ENCODE measurements at places on chromosomes 2 and 18.
A peak's percentile ranks its signal among the peaks of the same experiment; 100 is the strongest.

DNA sequence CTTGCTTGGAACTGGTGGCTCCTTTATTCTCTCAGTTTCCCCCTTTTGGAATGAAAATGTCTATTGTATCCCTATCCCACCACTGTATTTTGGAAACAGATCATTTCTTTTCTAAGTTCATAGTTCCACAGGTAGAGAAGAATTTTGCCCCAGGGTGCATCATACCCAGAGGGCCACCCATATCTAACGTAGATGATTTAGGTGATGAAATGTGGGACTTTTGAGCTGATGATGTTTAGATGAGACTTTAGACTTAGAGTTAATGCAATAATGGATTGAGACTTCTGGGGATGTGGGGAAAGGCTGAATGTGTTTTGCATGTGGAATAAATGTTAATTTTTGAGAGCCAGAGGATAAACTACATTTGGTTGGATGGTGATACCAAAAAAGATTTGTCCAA, 107.9 kb upstream of the CYP26B1 start:
- no peak for DNase-seq

GRCh38 chr2:155070489-155070888, 372.0 kb downstream of the KCNJ3 start:
- DNase-seq = no peak

GRCh38 chr2:130852521-130853115, 15.9 kb downstream of the ARHGEF4 start:
- DNase-seq = no peak

DNA sequence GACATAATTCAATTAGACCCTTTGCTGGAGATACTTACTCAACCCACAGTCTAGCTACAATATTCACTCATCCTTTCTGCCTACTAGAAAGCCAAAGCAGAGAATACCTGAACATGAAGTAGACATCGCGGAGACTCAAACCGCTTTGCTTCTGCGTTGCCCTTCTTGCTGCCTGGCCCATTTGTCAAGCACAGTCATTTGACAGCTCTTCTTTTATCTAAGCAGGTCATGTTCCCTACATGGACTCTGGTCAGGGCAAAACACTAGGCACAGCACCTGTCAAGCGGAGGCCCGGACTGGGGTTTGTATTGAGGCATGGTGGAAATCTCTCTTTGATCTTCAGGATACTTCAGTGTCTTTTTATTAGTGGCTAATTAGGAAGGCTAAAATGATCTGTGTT, 89.7 kb downstream of the FARSB start:
- no peak for DNase-seq

- no peak for DNase-seq
Measured at GRCh38 chr18:55290898-55291297, 297.1 kb downstream of the TCF4 start.

DNA sequence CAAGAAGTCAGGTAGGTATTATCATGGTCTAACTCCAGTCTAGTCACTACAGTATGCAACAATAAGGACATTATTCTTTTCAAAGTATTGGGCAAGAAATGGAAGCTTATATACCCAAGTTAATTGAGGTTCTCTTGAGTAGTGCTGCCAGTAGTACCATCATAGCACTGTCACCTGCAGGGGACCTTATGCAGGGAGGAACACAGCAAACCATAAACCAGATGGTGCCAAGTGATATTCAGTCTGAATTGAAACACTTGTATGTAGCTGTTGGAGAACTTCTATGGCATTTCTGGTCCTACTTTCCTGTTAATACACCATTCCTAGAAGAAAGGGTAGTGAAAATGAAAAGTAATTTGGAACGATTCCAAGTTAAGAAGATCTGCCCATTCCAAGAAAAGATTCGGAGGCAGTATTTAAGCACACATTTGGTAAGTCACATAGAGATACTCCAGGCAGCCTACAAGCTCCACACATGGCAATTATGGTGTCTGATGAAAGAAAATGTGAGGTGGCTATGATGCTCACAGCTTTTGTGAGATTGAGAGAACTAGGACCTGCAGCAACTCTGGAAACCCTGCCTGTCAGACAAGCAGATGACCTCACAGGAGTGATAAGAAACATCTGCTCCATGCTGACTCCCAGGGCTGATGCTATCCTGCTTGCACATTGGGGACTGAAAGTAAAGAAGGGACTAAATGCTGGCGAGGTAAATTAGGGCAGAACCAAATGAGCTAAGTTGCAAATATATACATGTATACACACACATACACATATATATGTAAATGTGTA, 174.7 kb downstream of the MC4R start:
- no peak for DNase-seq

GRCh38 chr2:233422050-233422639, 67.9 kb downstream of the DGKD start:
- DNase-seq = peak; percentile 74

- no peak for DNase-seq
Measured at GRCh38 chr18:64966667-64967066, 784.1 kb upstream of the CDH7 start.

GRCh38 chr2:132849118-132849517, 179.1 kb upstream of the LYPD1 start:
- DNase-seq = no peak

DNA sequence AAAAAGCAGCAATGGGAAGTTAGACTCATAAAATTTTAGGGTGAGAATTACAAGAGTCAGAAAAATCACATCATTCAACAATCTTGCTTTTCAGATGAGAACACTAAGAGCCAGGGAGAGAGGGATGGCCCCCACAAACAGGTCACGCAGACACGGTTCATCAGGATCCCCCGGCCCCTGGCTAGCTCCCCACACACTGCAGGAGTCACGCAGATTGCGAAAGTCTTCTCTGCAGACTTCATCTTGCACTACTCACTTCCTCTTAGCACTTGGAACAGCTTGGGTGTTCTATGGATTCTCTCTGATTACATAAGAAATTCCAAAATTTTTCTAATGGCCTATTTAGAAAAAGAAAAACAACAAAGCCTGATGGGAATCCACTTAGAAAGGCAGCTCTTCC, 21.6 kb upstream of the SULT1C2 start:
- no peak for DNase-seq

DNA sequence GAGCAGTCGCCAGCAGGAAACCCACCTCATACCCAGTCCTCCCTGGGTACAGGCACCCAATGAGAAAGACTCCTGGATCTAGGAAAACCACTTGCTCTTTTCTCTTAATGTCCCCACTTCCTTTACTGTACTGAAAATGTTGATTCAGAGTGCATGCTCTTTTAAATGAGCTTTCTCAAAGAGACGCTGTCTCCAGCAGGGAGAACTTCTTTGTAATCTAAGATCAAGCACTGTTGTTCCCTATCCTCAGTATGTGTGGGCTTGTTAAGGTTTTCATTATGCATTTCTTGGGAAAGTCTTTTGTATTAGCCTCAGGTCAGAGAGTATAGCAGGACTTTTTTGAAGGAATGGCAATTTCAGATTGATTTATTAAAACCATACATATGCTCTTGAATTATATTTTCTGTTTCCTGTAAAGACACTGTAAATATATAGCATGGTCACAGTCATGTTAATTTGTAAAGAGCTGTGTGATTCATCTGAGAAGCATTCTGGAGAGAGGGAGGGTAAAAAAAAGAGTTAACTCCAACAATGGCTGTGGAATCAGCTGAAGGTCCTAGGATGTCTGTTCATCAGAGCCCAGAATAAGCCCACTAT, 178.1 kb downstream of the MGAT5 start:
- no peak for DNase-seq

DNA sequence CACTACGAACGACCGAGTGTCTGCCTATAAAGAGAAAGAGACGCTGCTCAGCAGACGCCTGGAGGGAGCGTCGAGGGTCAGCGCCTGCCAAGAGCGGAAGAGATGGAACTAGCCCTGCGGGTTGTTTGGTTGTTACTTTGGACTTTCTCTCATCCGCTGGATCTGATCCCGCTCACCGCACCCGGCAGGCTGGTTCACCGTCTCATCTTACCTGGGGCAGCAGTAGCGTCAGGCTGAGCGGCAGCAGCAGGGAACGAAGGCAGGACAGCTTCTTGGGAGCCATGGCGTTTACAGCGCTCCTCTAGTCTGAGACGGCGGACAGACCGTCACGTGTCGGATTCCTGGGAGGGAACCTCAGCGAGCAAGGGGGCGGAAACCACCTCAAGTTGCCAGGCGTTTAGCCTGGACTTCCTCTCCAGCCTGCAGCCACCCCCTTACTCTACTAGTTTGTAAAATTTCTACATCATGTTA, 1.9 kb downstream of the GLB1L start:
- no peak for DNase-seq

- no peak for DNase-seq
Measured at GRCh38 chr2:103288696-103289095, 526.9 kb downstream of the TMEM182 start.

GRCh38 chr2:210128961-210129360, 42.2 kb downstream of the KANSL1L start:
- DNase-seq = no peak

DNA sequence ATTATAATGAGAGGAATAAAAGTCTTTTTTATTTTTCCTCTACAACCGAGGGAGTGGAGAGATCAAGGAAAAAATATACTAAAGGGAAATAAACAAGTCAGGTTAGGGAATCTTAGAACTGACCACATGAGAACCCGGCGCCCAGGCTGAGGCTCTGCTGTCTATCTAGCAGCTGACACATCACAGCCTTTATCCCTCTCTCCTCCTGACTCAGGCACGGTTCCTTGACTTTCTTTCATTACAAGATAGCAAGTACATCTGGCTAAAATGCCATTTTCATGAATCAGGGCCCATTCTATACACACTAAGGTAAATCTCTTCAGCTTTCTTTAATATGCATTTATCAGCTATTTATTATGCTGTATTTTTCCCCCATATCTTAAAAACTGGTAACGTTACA, 296.0 kb downstream of the TMX3 start:
- no peak for DNase-seq

GRCh38 chr2:120743657-120744056, 8.0 kb downstream of the GLI2 start:
- no peak for DNase-seq

DNA sequence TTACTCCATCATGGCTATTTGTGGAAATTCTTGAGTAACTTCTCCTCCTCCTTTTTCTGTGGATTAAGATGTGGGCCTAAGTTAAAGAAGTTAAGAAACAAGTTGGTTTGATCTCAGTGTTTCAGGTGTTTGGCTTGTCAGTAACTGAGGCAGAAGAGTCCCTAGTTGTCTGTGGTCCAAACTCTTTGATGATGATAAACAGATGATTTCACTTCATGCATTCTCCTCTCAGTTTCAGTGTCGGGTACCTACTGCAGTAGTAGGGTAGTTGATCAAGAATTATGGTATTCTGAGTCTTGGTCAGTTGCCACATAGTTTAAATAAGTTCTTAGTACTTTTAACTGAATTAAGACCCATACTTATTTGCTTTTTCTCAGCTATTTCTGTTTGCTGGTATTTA, 85.6 kb downstream of the NCOA1 start:
- DNase-seq = no peak

DNA sequence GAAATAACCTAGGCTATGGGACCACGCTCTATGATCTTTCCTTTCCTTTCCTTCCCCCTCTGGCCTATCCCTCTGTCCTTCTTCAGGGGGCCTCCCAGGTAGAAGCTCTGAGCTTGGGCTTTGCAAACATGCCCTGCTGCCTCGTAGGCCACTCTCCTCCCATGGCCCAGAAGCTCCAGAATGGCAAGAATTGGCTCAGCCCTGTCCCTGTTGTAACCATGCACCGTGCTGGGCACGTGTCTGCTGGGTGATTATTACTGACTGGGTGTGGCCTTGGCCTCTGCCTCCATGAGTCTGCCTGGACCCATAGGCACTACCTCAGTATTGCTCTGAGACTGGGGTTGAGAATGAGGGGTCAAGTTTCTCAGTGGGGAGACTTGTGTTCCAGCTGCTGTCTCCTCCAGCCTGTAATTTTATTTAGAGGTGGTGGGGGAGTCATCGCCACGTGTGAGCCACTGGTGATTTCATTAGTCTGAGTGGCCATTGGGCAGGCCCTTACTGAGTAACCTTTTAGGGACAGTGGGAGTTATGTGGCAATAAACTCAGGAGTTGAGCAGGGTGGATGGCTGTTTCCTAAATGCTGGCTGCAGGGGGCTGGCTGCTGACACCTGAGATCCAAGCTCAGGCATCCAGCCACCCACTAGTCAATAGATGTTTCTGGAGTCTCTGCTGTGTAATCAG, 157.9 kb downstream of the CLIP4 start:
- DNase-seq = no peak

GRCh38 chr2:221705185-221705877, 133.2 kb upstream of the EPHA4 start:
- no peak for DNase-seq

DNA sequence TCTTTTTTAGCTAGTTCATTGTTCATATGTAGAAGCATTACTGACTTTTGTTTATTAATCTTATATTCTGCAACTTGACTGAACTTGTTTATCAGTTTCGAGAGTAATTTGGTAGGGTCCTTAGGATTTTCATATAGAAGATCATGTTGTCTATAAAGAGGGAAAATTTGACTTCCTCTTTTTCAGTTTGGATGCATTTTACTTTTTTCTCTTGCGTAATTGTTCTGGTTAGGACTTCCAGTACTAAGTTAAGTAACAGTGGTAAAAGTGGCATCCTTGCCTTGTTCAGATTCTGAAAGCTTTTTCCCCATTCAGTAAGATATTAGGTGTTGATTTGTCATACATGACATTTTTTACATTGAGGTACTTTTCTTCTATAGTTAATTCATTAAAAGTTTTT, 726.0 kb downstream of the KCNJ3 start:
- no peak for DNase-seq

GRCh38 chr2:75892490-75892889, 181.8 kb upstream of the GCFC2 start:
- DNase-seq = no peak

DNA sequence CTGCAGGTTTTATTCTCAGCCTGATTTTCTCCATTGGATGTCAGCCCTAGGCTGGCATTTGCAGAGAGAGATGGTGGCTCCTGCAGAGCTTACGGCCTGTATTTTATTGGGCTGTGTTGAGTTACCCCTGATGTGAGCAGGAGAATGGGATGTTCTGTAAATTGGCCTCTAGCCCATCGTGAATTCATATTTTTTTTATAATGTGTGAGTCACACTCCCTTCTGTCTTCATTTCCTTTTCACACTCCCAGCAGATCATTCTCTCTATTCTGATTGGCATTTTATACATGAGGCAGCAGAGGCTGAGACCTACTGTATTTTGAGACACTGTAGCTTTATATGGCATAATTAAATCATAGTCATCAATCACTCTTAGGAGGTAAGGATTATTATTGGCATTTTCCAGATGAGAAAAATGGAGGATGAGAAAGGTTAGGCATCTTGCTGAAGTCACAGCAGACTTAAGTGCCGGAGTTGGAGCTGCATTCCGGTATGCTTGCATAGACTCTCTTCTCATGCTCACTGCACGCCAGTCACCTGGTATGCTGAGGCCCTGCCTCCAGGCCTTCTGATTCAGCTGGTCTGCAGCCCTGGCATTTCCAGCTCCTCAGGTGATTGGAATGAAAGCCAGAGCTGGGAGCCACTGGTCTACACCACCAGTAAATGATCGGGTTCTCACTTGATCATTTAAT, 142.4 kb downstream of the NEDD4L start:
- DNase-seq = no peak

DNA sequence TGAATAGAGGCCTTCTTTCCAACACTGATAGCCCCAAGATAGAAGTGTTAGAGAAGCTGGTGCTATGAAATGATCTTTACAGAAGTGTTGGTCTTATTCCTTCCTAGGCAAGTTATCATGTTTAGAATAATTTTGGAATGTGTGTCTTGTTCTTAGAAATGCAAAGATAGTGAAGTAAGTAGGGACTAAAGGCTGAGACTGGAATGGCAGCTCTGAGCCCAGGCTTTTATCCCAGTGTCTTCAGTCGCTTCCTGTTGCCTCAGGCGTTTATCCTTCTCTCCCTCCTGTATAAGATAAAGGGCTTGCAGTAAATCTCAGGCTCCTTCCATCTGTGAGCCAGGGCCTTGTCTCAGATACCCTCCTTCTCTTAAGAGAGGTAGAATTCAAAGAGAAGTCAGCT, 218.1 kb downstream of the TPGS2 start:
- DNase-seq = no peak

GRCh38 chr2:179726461-179727180, 134.8 kb downstream of the ZNF385B start:
- DNase-seq = no peak
